Right kidney (tissue), 9 donors: ENCODE measurements at places on chromosomes 16 and 17.

- DNase-seq, result peak; percentile 73
Measured at GRCh38 chr17:48612456-48612853, 1.6 kb upstream of the HOXB7 start.

DNA sequence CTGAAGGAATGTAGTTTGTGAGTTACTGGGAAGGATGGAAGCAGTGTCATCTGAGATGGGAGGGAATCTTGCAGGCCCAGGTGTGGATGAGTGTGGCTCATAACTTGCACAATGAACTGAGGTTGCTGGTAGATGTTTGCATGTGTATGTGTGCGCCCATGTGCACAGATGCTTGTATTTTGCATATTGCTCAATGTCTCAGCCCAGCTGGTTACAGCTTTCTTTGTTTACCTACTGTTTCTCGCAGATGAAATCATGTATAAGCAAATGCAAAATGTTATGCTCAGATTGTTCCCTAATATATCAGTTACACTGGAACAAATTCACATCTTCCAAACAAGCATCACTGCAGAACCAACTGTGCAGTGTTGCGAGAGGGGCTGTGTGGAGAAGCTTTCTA lies 452.2 kb upstream of the EEF2KMT start:
- DNase-seq, result no peak

DNA sequence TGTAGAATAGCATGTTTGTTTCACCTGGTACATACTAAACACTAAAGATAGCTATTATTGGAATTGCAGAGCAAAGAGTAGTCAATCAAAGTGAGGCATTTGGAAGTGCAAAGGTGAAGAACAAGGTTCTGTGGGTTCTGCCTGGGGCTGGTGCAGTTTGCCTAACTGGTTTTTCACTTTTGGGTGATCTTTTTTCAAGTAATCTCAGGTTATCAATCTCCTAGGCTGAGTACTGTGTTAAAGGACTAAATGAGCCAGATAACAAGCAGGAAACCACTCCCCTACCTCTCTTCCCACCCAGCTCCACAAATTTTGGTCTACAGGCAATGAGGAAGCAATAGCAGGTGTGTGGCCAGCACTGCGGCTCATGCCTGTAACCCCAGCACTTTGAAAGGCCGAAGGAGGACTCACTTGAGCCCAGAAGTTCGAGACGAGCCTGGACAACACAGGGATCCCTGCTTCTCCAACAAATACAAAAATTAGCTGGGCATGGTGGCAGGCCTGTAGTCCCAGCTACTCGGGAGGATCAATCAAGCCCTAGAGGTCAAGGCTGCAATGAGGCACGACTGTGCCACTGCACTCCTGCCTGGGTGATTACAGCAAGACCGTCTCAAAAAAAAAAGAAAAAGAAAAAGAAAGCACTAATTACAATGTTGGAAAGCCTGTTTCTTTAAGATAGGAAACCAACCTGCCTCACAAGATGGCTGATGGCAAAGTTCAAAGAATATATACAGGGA lies 2.0 kb upstream of the NTAN1 start:
- DNase-seq, result no peak

- no peak for DNase-seq
Measured at GRCh38 chr16:9203956-9204355, 112.5 kb downstream of the HAPSTR1 start.

DNA sequence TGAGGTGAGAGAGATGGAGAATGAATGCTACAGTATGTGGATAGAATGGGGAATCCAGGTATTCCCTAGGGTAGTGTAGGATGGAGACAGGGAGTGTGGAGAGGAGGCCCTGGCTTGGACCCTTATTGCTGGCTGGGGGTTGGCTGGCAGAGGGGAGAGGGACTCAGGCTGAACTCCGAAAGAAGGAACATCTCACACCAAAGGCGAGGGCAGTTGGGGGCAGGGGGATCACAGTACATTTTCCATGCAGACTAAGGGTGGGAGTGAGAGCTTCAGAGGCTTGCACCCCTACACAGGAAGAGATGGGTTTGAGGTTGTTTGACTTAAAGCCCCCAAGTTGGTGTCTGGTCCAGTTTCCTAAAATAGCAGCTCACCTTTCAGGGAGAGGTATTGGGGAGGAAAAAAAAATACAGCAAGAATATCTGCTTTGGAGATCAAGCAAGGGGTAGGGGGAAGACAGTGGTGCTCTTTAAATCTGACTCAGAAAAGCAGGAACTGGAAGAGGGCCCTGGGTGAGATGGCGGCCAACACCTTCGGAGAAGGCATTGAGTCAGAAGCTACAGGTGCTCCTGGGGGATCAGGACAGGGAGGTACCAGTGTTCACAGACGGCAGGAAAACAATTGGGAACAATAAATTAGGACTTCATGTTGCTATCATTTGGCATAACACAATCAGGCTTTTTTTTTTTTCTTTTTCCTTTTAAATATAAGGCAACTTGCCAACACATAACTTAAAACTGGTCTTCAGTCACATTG lies 12.4 kb downstream of the TRAF4 start:
- DNase-seq, result no peak

DNA sequence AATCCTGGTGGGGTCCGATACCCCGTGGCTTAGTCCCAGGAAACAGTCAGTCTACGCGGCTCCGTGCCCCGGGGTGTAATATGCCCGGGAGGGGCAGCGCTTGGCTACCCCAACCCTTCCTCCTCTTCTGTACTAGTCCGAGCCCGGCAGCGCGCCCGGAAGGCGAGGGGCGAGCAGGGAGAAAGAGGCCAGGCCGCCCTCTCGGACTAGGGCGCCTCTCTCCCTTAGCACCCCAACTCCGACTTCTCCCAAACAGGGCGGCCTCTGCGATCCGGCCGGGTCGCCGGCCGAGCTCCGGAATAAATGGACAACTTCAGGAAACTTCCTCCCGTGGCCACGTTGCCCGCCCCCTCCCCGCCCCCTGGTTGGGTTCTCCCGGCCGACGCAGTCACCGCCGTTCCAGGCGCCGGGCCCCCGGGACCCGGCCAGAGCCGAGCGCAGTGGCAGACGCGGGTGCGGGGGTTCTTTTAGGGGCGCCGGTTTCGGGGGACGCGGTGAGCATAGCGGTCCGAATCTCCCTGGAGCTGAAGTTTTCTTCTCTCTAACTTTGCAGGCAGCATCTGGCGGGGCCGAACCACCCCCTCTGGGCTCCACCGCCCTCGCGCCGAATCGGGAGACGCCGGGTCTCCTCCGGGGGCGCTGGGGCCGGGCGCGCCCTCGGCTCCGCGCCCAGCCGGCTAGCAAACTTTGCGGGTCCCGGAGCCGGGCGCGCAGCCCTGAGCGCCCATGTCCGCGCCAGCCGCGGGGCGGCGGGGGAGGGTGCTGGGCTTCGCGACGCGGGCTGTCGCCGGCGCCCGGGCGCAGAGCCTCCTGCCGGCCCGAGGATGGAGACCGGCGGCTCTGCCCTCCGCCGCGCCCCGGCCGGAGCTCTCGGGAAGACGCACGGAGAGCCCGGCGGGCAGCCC lies at the start of gene SDK2:
SDK2 (minus strand) TSS at position 301 of the 905 bp plus-strand sequence. CDS start 357 bp downstream, outside the sequence.
- peak; percentile 84 for DNase-seq

DNA sequence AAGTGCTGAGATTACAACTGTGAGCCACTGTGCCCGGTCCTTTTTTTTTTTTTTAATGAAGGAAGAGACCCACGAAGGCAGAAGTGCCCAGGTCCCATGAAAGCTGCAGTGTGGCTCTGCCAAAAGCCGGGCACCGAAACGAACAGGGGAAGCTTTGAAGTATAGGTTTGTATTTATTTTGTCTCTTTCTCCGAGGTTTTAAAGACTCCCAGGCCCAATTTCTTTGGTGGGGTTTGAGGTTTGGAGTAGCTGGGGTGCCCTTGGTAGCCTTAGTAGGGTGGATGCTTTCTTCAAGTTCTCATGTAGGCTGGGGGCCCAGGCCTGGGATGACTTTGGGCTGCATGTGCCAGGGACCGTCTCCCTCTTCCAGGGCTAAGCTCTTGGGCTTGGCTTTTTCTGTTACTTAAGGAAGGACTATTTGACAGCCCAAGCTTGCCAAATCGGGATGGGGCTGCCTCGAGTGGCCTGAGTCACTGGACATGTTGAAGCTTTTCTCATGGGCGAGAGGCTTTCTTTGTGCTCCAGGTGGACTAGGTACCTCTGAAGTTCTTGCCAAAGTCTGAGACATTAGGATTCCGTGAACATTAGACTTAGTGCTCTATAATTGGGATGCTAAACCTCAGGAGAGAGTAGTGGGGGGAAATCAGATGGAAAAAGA lies 66.3 kb downstream of the WIPI1 start:
- DNase-seq, result no peak

DNA sequence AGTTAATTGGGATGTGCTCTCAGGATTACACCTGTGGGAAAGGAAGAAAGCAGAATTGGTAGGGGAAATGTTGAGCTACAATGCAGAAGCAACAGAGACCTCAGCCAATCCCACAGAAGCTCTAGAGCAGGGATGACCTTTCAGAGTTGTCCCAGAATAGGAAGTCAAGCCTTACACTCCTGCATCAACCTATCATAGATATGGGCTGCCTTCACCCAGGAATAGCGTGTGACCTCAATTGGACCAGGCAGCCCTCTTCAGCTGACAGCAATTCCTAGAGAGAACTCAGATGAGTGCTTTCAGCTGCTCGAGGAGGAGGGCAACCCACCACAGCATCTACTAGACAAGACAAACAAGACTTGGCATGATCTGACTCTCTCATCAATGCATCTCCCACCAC lies 189.7 kb downstream of the TMEM132E start:
- DNase-seq, result no peak

- no peak for DNase-seq
Measured at GRCh38 chr17:50096092-50096491, 941 bp downstream of the PDK2 start.

GRCh38 chr16:21646721-21647561 lies 5.5 kb downstream of the IGSF6 start:
- DNase-seq, result no peak

DNA sequence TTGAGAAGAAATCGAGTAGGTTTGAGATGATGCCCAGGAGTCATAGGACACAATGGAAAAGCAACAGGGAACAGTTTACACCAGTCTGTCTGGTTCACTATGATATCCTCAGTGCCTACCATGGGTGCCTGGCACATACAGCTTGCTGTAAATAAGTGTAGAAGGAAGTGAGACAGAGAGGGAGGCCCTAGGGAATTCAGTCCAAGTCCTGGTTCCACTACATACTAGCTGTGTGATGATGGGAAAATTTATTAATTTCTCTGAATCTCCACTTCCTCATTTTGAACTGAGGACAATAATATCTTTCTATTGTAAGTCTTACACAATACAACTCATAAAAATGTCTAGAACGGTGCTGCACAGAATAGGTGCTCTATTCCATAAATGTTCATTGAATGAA lies 53.3 kb upstream of the LYRM9 start:
- DNase-seq, result no peak

GRCh38 chr16:19830902-19831560 lies 53.6 kb downstream of the GPRC5B start:
- DNase-seq, result no peak

DNA sequence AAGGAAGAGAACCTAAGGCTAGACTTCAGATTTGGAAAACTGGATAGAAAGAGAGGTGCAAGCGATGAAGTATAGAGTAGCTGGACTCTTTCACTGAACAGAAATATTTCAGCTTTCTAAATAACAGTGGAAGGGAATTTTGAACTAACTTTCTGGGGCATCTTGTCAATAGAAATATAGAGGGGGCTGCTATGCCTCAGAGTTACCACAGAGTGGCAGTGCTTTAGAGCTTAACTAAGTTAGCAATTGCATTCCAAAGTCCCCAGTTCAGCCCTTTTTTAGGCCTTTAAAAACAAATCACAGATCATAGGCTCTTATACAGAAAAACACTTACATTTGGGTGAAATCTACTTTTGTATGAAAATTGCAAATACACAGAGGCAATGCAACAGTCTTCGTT lies 154.2 kb upstream of the CDH8 start:
- no peak for DNase-seq

GRCh38 chr16:67967958-67968399 lies 458 bp downstream of the SLC12A4 start:
- no peak for DNase-seq

GRCh38 chr17:50682938-50683337 lies 24.8 kb downstream of the ANKRD40 start:
- DNase-seq, result no peak

- no peak for DNase-seq
Measured at GRCh38 chr16:12170103-12171040, 193.8 kb downstream of the SNX29 start.

DNA sequence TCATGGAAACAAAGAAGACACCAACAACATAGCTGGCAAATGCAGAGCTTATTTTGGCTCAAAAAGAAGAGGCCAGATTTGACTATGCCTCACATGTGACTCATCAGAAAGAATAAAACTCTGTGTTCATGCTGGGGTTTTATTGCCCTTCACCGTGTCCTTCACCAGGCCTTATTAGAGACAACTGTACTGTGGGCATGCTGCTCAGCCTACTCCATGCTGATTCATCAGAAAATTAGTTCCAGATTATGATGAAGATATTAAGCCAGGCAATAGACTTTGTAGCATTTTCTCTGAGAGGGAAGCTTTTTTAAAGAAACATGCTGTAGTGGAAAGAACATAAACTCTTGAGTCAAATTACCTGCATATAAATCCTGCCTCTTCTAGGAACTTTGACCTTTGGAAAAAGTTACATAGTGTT lies 89.8 kb downstream of the CYB561 start:
- DNase-seq, result no peak

DNA sequence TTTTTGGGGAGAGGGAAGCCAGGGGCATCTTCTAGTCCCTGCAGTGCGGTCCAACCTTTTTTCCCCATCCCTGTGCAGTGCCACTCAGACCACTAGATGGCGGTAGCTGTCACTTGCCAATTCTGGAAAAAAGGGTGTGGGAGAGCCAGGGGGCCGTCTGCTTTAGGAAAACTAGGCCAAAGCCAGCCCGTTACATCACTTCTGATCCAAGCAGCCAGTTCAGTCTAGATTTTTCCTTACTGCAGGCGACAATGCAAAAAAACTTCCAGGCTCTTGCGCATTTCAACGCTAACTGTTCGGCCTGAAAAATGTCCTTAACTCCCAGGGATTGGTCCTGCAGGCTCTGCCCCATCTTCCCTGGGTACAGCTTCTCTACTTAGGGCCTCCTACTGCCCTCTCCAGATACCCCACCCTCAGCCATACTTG lies 69.2 kb upstream of the CES5A start:
- peak; percentile 55 for DNase-seq

DNA sequence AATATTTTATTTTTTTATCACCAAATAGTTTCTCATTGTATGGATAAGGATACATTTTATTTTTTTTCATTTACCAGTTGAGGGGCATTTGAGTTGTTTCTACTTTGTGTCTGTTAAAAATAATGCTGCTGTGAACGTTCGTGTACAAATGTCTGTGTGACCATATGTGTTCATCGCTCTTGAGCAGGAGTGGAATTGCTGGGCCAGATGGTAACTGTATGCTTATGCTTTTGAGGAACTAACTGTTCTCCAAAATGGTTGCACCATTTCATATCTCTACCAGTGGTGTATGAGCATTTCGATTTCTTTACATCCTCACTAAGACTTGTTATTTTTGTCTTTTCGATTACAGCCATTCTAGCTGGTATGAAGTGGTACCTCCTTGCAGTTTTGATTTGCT lies 212.5 kb upstream of the N4BP1 start:
- DNase-seq, result no peak

- DNase-seq, result no peak
Measured at GRCh38 chr17:50276588-50277356, 2.5 kb downstream of the TMEM92 start.
